Spinal cord (tissue), 10 donors: ENCODE measurements at places on chromosomes 7 and 10.

GRCh38 chr7:133675510-133676218 lies 422.8 kb downstream of the EXOC4 start:
- DNase-seq = no peak

DNA sequence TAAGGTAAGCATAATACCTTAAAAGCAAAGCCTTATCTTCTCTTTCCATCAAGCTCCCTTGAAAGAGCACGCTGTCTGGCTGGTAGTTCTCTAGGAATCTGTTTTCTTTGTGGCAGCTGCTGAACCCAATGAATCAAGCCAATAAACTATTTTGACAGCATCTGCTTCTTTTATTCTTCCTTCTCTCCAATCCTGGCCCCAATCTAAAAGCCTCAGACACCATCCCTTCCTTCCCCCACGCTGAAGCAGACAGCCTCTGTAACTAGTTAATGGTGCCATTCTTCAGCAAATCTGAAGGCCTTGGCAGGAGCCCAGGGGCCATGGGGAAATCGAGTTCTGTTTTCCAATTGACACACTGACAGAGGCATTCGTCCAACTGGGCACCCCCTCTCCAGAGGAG lies 186.6 kb upstream of the LYZL1 start:
- DNase-seq = peak; percentile 66

DNA sequence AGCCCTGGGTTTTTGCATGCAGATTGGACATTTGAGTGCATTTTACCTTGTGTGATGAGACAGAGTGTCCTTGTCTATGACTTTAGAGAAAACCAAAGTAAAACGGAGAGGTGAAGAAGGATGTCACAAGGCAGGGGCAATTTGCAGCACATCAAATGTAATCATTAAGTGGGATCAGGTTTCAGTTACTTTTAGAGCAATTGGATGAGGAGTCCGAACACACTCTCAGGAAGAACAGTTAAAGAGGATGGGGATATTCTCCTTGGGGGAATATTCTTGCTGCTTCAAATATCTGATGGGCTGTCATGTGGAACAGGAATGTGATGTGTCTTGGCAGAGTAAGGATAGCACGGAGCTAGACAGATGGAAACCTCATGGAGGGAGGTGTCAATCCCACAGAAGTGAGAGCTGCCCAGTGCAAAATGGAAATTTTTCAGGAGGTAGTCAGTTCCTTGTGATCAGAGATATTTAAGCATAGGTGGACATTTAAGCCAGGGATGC lies 757 bp downstream of the RAB19 start:
- no peak for DNase-seq

- no peak for DNase-seq
Measured at GRCh38 chr7:132035517-132036362, 479.3 kb upstream of the PODXL start.

DNA sequence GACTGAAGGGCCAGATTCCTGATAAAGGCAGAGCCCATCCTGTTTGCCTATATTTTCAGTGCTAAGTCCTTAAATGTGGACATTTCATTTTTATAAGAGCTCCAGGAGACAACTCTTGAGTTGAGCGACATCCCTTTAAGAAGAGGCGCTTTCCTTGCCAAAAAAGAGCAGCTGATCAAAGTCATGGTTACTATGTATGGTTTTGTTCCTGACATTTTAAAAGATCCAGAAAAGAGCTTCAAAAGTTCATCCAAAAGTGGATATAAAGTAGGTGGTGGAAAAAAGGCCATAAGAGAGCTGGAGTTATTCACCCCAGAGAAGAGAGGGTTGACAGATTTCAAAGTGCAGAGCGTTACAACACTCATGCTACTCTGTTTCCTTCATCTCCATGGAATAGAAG lies 36.7 kb downstream of the RHOBTB1 start:
- DNase-seq = no peak

DNA sequence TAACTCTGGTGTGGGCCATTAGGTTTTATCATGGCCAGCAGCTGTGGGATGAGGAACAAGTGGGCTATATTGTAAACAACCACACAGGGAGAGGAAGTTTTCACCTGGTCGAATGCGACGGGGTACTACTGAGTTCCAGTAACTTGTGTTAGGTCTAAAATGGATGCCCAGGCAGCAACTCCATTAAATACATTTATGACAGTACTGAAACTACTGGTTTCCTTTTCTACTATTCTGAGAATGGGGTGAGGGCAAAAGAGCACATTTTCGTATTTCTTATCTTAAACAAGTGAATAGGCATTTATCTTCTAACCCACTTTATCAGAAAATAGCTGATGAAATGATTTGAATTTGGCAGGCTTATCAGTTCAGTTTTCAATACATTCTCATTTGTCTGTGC lies 109.7 kb downstream of the C1GALT1 start:
- no peak for DNase-seq

- peak; percentile 76 for DNase-seq
Measured at GRCh38 chr10:119750391-119751230, 24.8 kb downstream of the INPP5F start.

DNA sequence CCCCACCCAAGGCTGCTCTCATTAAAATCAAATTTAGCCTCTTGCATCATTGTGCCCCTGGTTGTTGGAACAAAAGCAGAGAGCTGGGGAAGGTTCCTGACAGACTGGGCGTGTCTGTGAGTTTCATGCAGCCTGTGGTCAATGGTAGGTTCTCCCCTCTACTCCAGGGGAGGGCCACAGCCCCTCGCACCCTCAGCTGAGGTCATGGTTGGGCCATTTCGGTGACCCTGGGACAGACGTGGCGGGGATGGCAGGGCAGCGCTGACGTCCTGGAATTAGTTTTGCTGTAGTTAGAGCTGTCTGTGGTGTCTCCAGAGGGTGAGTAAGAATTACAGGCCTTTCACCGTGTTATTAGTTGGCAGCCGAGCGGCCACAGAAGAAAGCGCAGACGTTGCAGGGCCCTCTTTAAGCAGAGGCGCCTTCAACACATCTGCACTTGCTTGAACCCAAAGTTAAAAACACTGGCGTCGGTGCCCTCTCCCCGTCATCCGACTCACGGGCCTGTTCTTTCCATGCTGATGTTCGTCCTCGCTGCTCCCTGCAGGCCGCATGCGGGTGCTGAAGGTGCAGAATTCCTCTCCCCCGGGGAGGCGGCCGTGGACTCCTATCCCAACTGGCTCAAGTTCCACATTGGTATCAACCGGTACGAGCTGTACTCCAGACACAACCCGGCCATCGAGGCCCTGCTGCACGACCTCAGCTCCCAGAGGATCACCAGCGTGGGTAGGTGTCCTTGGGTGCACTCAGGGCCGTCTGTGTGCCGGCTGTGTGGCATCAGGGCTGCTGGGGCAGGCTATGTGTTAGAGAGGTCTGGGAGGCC lies 2.8 kb downstream of the FAM20C start:
- DNase-seq = no peak

- DNase-seq = no peak
Measured at GRCh38 chr10:20839141-20839540, 58.0 kb downstream of the NEBL start.

DNA sequence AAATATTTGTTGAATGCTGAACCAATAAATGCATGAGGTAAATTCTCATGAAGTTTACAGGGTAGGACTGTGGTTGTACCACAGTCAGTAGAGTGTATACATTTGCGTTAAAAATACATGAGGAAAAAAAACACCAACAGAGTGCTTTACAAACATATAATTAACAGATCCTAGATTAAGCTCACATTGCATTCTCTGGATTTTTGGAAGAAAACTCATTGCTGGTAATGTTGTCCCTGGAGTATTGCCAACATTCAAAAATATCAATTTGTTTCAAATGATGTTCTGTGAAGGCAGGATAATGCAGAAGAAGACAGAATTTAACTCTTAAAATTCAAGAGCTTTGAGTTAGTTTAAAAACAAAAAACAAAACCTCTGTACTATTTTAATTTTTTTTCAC lies 95.5 kb downstream of the MBL2 start:
- DNase-seq = no peak

DNA sequence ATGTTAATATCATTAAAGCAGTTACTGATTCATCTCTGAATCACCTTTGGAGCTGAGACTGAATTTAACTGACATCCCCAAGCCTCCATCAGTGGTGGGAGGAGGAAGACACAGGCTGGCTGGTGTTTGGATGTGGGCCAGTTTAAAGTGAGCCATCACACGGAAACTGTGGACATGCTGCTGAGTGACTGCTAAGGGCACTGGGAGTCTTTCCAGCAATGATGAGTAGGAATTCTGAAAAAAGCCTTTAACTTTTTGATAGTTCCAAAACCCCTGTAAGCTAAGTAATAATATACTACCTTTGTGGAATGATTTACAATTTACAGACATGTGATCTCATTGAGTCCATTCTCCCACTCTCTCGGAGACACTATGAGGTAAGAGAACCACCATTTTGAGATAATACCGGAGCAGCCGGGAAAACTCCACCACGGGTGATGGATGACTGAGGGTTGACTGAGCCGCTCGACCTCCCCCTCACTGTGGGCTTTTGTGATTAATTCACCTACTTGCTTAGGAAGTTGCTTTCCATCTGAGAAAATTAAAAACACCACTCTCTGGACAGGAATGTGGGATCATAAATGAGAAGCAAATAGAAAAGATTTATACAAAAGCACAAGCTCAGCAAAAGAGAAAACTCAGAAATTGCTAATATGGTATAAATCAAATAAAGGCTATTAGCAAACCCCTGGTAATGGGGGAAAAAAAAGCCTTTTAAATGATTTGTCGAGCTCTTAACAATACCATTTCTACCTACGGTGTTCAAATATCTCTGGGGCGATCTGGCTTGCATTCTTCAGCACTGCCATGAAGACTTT lies 194.8 kb downstream of the FANK1 start:
- no peak for DNase-seq

DNA sequence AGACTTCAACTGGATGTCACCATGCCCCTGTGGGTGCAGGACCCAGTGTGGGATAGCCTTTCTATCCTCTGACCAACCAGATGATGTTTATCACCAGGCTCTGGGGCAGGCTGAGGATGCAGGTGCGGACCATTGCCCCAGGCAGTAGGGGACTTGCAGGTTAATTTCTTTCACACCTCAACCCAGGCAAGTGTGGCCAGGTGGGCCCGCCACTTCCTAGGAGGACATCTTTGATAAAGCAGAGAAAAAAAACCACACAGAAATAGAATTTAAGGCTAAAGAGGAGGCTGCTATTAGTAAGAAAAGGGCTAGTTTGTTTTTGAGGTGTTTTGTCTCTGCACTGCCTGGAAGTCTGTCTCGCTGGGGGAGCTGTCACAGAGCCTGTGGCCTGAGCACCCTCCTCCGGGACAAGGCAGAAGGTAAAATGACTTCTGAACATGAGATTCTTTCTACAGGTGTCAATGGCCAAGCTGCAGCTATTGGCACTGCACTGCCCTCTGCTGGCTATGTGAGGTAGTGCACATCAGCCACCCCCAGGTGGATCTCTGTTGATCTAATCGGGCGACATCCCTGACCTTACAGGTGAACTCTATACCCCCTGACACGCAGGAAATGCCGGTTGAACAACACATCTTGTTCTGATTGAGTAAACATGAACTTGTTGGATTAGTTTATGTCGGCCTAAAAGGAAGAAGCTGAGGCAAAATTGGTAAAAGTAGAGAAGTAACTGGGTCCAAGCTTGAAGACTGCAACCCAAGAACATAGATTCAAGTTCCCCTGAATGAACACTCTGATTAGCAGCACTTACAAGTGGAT lies 21.0 kb downstream of the UPP1 start:
- DNase-seq = peak; percentile 36

GRCh38 chr7:155670521-155670920 lies 26.1 kb downstream of the RBM33 start:
- DNase-seq = no peak

DNA sequence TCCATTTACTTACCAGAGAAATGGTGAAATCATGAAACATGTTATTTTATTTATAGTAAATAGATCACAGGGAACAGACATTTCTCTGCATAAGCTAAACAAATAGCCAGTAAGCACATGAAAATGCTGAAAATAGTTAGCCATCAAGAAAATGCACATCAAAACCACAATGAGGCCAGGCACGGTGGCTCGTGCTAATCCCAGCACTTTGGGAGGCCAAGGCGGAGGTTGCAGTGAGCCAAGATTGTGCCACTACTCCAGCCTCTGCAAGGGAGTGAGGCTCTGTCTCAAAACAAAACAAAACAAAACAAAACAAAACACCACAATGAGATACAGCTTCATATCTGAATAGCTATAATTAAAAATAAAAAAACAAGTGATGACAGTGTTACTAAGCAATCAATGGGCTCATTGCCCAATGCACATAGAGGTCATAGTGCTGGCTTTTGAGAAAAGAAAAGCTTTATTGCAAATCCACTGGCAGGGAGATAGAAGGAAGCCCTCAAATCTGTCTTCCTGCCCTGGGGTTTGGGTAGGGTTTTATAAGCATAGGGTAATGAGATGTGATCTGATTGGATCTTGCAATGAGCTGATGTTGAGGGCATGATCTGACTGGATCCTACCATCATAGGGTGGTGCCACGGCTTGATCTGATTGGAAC lies 16.2 kb downstream of the CSTF2T start:
- no peak for DNase-seq

DNA sequence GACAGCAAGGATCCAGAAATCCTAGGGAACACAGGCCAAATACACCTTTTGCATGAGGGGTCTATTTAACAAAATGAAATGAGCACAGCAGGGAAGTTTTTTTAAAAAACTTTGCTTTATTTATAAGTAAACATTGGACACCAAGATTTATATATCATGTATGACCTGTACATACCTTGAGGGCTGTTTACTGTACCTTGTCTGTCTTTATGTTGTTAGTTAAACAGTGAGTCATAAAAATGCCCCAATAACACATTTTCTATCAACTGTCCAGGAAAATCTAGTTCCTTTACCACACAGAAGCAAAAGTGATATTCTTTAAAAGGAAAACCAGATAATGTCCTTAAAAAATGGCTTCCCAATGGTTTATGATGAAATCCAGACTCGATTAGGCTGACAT lies 45.1 kb upstream of the AGR3 start:
- DNase-seq = no peak
